Uterus (tissue), 4 donors: ENCODE measurements at places on chromosomes 11 and 22. TPM values are rescaled to one million over a fixed set of nuclear protein-coding genes. Genes with fewer than 3 reads are reported as not detected.

GRCh38 chr11:44469412-44469811 is 96.1 kb upstream of the CD82 start:
- no peak for DNase-seq

- DNase-seq, result no peak
Observed at GRCh38 chr22:48564995-48565394, 1262.7 kb downstream of the BRD1 start.

The MAPK8IP1 gene
- 2.1 TPM for total RNA-seq

DNA sequence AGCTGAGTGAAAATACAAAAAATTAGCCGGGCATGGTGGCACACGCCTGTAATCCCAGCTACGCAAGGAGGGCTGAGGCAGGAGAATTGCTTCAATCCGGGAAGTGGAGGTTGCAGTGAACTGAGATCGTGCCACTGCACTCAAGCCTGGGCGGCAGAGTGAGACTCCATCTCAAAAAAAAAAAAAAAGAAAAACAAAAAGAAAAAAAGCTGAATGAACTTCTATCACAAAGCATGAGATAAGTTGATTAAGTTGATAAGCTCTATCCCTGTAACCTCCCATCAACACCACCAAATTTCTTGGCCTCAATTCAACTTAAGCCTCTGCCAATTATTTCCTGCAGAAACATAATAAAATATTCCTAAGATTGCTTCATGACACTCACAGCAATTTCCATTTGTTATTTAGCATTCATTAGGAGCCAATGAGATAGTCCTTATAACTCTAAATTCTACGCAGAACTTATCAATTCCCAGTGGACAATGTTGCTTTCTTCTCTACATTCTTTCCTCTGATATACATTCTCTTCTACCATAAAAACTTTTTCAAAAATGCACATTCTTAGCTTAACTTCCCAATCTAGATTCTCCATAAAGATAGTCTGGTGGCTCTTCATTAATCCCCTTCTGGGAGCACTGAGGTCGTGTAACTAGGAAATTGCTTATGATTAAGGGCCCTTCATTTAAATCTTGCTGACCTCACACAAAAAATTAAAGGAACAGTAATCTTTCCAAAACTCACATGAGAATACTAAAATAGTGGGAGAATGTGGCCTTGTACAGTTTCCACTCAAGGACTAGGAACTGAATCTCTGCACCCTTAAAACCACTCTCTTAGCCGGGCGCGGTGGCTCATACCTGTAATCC is 2.9 kb downstream of the AMBRA1 start:
- DNase-seq, result no peak

DNA sequence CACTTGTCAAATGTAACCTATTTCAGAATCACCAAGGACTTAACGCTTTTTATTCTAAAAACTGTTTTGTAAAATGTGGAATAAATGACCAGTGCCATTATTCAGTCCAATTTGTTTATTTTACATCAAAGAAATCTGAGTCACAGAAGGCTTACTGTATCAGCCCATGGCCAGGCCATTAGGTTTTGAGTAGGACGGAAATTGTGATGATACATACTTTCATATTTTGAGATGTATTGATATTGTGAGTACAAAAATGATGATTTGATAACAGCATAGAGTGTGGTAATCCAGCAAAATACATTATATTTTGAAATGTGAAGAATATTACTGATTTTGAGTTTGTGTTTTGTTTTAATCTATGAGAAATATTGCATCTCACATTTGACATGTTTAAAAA is 81.1 kb downstream of the PIWIL3 start:
- DNase-seq, result no peak

The APOA4 gene
- total RNA-seq, result not detected

- DNase-seq, result no peak
Observed at GRCh38 chr22:25363474-25363873, 144.0 kb downstream of the CRYBB2 start.

DNA sequence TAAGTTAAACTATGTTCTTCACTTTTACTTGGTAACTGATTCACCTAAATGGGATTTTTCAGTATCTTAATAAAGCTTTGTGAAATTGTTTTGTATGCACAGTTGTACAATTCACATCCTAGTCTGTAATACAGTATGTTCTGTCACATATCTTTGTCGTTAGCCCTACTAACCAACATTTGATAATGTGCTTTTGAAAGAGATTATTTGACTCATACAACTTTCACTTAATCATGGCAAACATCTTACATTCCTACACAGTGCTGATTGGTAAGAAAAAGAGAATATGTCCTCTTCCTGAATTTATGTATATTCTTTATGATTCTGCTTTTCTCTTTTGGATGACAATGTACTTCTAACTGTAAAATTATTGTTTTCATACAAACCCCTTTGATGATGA is 234.5 kb downstream of the METTL15 start:
- no peak for DNase-seq

DNA sequence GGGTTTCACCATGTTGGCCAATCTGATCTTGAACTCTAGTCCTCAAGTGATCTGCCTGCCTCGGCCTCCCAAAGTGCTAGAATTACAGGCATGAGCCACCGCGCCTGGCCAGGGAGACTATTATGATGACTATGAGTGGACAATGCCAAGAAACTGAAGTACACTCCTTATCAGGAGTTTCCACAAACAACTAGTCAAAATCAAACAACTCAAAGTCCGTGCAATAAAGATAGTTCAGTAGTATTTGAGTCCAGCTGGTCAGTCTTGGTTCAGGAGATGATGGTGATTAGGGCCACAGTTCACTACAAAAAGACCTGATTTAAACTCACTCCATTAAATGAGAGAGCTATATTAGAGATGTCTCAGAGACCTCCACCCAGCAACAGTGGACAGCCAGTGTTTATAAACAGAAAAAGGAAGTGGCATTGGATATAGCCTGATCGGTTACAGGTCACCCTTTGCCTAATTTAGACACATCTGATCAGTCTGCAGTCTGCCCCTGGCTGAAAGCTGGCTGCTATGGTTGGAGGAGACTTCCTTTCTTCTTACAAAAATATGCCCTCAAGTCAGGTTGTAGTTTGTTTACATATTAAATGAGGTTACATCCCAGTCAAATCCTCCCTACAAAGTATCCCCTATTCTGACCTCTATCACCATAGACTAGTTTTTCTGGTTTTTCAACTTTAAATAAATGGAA is 17.0 kb downstream of the CD3E start:
- no peak for DNase-seq

The TMEM9B gene
- total RNA-seq, result 39.1 TPM

DNA sequence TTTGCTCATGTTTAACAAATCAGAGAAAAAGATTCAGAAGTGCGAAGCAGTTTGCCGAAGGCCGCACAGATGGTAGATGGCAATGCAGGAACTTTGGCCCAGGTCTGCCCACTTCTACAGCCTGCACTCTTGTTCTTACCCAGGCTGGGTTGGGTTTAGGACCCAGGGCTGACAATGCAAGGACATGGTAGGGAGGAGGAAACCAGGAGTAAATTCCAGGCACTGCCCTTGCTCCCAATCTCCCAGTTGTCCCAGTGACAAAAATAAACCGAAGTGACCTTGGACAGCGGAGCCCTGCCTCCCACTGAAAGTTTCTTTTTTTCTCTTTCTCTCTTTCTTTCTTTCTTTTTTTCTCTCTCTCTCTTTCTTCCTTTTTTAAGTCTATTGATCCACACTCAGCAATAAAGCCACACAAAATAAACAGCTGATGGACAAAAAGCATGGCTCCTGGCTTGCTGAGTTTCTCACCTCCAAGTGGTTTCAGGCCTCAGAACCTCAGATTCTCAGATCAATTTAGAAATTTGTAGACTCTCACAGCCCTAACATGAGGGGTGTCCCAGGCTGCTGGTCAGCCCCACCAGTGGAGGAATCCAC is 33.5 kb upstream of the FCHSD2 start:
- DNase-seq, result no peak

- no peak for DNase-seq
Observed at GRCh38 chr11:119788911-119789560, 60.0 kb upstream of the NECTIN1 start.

- DNase-seq, result no peak
Observed at GRCh38 chr22:45064313-45065278, 54.8 kb upstream of the PHF21B start.

GRCh38 chr11:43418197-43418596 is 59.5 kb downstream of the TTC17 start:
- no peak for DNase-seq

- peak; percentile 39 for DNase-seq
Observed at GRCh38 chr22:50705219-50705691, 32.6 kb downstream of the SHANK3 start.

The PDGFB gene
- 4.7 TPM for total RNA-seq

- no peak for DNase-seq
Observed at GRCh38 chr22:32144496-32145274, 14.4 kb downstream of the C22orf42 start.

DNA sequence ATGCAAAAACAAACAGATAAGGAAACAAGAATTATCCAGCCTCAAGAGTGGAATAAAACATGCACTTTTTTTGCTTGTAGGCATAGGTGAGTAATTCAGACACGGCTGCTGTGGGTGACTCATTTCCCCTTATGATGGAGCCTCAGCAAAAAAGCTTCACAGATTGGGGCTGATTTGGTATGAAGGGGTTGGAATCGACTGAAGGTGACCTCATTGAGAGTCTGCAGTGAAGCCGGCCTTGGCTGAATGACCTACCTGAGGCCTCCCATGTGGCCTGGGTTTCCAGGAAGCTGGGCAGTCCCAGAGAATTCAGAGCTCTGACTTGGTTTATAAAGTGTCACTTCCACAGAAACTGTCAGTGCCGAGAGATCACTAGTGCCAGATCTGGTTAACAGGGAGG is 34.2 kb upstream of the VPREB1 start:
- DNase-seq, result no peak

The LRRC4C gene
- 2.1 TPM for total RNA-seq

The MYOD1 gene
- not detected for total RNA-seq

DNA sequence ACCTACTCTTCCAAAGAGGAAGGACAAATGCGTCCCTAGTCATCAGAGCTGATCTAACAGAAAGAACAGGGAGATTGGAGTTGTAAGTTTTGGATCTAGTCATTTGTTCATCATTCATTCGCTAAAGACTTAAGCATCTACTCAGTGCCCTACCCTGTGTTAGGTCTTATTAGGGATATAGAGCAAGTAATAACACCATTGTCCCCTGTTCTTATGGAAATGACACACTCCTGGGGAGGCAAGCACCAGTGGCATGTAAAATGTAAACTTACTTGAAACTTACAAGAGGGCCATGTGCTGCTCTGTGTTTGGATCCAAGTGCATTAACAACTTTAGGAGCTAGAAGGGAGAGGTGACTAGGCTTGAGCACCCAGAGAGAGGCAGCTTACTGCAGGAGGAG is 61.9 kb downstream of the P4HA3 start:
- DNase-seq, result no peak

The MRGPRX3 gene
- total RNA-seq, result not detected

- DNase-seq, result no peak
Observed at GRCh38 chr22:45831394-45831793, 145.6 kb downstream of the WNT7B start.

DNA sequence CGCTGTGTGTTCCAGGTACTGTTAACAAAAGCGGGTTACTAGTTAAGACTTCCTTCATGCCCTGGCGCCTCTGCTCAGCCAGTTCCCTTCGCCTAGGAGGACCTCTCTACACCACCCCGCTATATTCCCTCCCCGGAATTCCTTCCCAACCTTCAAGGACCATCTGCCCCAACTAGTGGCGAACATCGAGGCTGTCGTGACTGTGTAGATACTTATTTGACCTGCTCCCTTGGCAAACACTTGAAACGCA is 450 bp upstream of the BCL2L13 start:
- no peak for DNase-seq

GRCh38 chr11:17648528-17648927 is 70.8 kb upstream of the MYOD1 start:
- DNase-seq, result no peak

DNA sequence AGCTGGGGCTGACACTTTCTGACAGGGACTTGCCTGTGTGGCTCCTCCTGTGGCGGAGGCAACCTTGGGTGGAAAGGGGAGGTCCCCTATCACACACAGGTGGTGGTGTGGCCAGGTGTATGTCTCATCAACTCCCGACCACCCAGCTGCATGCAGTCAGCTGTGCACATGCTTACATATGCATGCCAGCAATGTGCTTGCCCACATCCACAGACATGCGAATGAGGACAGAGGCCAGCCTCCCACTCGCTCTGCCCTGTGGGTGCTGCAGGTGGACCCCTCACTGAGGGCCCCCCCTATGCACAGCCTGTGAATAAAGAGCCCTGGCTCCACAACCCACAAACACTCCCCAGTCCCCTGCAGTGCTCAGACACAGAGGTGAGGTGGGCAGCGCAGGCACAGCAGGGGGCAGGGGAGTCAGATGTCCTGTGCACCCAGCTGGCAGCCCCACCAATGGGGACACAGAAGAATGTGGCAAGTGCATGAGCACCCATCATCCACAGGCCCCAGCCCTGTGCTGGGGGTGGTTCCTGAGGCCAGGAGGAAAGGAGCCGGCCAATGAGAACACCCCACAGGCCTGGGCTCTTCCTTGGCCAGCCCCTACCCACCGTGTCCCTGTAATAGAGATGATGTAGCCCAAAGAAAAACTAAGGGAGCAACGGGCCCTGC is 9.5 kb downstream of the GNB1L start:
- DNase-seq, result no peak

DNA sequence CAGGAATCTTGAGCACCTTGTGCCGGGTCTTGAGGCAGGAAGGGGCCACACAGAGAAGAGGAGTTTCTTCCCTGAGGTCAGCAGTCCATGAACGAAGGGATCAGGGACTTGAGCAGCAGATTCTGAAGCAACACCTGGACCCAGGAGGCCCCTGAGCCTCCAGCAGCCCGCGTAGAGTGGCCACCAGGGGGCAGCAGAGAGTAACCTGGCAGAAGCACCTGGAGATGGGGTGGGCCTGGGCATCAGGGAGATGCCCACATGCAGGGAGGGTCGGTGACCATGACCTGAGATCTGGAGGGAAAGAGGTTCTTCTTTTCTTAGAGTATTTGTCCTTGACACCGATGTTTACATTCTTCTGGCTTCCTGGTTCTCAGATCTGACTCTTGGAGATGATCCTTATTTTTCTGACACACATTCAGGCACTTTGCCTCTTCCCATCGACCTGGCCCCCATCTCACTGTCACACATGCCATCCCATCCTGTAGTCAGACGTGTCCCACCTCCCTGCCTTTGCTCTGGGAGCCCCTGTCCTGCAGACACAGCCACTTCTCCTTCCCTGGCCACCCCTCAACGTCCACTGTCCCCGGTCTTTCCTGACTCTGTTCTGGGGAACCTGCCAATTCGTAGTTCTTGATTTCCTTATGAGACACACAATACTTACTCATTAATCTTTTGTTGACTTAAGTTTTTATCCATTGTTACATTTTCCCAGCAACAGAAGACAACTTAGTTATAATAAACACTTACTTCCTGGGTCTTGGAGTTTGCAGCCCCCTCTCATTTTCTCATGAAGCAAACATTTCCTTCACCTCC is 66.5 kb downstream of the GGTLC2 start:
- peak; percentile 26 for DNase-seq

The BATF2 gene
- total RNA-seq, result not detected

The SC5D gene
- 56.0 TPM for total RNA-seq

The C11orf24 gene
- total RNA-seq, result 136 TPM

DNA sequence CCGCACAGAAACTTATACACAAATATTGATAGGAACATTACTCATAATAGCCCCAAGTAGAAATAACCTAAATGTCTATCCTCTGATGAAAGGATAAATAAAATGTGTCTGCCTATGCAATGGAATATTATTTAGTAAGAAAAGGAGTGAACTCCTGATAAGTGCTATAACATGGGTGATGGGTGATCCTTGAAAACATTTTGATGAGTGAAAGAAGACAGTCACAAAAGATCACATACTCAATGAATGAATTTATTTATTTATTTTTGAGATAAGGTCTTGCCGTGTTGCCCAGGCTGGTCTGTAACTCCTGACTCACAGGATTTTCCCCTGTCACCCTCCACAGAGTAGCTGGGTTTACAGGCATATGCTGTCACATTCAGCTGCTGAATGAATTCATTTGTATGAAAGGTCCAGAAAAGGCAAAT is 17.3 kb downstream of the RNF121 start:
- DNase-seq, result no peak

The SYVN1 gene
- total RNA-seq, result 88.8 TPM
